ENCODE measurements at places on chromosomes 6 and 20.

DNA sequence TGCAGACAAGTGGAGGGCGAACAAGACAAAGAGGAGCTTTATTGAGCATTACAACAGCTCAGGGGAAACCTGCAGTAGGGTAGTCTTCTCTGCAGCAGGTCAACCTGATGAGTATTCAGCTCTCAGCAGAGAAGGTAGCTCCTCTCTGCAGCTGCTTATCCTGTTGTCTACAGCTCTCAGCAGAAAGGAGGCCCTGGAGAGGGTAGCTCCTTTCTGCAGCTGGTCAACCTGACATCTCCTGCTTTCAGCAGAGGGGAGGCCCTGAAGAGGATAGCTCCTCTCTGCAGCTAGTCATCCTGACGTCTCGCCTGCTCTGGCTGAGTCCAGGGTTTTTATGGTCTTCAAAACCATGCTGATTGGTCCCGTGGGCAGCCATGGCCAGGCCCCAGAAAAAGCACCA, 113.6 kb downstream of the CD24 start:
- DNase-seq: no peak

- DNase-seq: no peak
These were observed 11.0 kb downstream of the VSX1 start for GRCh38 chr20:25070821-25071473.

DNA sequence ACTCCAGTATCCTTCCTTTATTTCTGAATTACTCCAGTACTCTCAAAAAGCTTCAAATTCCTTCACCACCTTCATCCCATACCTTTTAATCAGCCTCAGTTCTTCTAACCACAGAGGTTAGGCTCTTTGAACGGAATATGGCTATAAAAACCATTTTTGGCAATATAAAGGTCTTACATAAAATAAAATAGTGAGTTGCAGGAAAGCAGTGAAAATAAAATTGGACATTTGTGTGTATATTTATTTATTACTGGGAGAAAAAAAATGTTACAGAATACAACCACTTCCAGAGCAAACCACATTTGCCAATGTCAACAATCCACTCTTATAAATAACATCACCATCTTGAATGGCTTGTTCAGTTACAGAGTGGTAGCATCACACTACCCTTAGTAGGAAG, 7.7 kb downstream of the HDDC2 start:
- no peak for DNase-seq

DNA sequence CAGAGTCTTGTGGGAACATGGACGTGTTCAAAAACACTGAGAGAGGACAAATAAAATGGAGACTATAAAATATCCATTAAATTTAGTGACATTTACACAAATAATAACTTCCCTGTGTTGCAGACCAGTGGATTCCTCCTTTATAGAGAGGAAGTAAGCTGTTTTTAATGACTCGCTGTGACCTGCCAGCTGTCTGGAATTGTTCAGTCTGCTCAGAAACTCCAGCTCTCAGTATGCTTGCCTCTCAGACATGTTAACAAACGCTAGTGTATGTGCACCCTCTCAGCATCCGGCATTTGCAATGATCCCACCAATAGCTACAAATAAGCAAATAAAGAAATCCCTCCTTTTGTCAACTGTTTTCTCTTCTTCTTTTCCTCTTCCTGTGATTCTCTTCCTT, 158.0 kb upstream of the TCF21 start:
- no peak for DNase-seq

GRCh38 chr20:16664020-16664419, 65.8 kb upstream of the SNRPB2 start:
- no peak for DNase-seq

GRCh38 chr20:7667194-7667593, 273.1 kb downstream of the HAO1 start:
- no peak for DNase-seq

DNA sequence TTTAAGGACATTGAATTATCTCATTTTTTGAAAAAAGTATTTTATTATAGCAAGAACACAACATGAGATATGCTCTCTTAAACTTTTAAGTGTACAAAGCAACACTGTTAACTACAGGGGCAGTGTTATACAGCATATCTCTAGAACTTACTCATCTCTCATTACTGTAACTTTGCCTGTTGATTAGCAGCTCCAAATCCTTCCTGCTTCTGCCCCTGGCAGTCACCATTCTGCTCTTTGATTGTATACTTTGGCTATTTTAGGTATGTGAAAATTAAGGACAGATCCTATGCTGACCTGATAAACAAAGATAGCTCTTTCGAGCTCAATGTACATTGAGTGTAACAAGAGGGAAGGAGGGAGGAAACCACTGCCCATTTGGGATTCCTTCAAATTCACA, 1349.8 kb upstream of the GJE1 start:
- no peak for DNase-seq
